Fibroblast of skin of abdomen (primary cell): ENCODE measurements at places on chromosomes 2 and 18.

GRCh38 chr2:1784986-1785617 lies 40.8 kb upstream of the PXDN start:
- no peak for DNase-seq

DNA sequence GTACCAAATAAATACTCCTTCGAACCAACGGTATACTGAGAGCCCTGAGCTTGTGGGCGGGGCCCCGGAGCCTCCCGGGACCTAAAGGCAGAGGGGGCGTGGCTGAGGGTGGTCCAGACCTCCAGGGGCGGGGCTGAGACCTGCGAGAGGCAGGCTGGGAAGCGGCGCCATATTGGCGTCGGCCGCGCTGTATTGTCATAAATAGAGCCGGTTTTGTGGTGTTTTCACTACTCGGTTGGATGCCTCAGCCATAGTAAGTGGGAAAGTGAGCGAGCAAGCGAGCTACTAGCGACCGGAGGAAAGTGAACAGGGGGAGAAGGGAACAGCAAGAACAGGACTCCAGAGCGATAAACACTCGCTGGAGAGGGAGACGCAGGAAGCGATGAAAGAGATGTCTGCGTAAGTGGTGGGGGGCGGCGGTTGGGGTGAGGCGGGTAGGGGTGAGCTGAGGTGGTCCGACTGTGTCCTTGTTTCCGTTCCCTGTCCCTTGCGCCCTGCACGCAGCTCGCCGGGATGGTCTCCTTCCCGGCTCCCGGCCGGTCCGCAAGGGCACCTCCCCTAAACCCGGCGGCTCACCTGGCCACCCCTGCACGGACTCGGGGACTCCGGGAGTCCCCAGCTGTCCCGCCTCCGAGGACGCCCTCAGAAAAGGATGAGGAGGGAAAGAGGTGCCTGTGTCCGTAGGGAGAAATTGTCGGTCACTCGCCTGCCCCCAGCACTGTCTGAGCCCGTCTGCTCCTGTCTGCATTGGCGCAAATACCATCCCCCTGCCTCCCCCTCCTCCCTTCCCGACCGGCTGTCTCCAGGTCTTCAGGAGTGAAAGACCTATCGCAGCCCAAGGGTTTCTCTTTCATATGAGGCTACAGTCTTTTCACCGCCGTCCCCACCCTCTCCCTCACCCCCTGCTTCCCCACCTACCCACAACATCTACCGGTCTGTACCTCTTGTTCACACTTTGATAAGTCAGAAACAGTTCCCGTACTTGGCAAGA lies at the start of gene PAPOLG:
TSS of gene PAPOLG (plus strand) at position 172 of the 991 bp plus-strand sequence. CDS start at position 383, 211 bp downstream.
- DNase-seq: peak; percentile 91

- peak; percentile 99 for DNase-seq
These were observed 95.1 kb downstream of the MTCL1 start for GRCh38 chr18:8800445-8800844.

DNA sequence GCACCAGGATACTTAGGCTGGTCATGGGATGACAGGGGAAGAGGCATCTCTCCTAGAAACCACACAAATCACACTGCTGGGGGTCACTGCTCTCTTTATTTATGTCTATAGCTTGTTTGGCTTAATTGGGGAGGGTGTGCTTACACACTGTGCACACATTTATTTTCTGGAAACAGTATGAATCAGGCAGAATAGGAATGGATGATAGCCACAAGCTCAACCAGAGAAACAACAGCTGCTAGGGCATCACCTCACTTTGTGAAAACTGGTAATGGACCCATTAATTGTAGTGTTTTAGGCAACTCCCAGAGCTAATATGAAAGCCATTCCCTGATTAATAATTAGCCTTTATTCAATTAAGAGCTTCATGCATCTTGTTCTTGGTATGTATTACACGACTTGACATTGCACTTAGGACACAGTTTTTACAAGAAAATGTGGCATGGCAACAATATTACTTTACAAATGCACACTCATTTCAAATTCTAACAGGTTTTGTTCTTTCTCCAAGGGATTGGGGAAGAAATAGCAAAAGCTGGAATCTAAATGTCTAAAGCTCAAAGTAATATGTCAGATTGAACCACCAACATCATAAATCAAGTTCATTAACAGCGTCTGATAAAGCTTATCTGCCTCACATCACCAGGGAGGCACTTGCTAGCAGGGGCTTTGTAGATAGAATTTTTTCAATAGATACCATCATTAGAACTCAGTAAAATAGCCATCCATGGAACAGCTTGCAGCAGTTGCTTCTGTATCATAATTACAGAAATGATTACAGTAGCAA lies 361.9 kb upstream of the FSHR start:
- no peak for DNase-seq

- DNase-seq: no peak
These were observed 6.0 kb upstream of the ALPP start for GRCh38 chr2:232372231-232373208.
